ENCODE measurements at places on chromosomes 1 and 21.

DNA sequence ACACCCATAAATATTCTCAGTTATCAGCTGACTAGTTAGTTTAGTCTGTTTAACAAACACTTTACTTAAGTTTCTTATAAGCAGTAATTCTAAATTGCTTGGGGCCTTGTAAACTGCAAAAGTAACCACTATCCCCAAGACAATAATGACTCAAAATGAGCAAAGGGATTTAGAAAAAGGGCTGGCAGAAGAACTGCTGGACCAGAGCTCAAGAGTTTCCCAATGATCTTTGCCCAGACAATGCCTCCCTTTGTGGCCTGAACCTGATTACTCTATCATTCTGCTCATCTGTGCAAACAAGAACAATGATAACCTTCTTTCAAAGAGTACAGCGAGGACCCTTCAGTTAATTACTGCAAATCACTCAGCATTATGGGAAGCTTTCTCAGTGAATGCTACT, 123.5 kb downstream of the TIAM1 start:
- DNase-seq: no peak

DNA sequence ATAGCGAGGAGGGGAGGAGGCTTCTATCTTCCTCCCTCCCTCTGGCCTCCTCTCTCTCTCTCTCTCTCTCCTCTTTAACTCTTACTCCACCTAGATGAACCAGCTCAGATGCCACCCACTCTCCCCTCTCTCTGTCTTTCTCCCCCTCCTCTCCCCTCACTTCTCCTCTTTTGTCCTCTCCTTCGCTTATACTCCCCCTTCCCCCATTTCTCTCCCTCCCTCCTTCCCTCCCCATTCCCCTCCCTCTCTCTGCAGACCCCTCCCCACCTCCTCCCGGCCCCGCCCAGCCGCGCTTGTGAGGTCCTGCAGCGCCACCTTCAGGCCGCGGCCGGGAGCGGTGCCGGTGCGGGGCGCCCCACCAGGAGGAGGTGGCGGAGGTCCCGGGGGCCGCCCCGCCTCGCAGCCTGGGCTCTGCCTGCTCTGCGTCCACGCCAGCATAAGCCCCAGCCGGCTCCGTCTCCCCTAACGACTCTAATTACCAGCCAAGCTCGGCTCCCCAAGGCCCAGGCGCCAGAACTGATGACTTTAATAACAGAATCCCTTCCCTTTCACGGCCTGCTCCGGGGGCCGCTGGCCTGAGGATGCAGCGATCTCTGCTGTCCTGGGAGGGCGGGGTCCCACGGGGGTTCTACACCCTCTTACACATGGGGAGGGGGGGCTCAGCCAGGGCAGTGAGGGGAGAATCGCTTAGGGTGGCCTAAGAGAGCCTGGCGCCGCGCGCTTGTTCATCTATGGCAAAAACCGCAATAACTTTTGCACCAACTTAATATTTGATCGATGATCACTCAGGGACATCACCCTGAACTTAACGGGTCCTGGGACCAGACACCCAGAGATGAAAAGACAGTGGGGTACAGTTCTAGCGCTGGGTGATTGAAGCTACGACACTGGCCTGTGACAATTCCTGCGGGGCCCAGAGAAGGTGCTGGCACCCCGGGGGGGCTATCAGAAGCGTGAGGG, 637.3 kb downstream of the MATN1 start:
- DNase-seq: no peak

GRCh38 chr1:237016626-237017025, 12.4 kb upstream of the MT1HL1 start:
- DNase-seq: no peak

DNA sequence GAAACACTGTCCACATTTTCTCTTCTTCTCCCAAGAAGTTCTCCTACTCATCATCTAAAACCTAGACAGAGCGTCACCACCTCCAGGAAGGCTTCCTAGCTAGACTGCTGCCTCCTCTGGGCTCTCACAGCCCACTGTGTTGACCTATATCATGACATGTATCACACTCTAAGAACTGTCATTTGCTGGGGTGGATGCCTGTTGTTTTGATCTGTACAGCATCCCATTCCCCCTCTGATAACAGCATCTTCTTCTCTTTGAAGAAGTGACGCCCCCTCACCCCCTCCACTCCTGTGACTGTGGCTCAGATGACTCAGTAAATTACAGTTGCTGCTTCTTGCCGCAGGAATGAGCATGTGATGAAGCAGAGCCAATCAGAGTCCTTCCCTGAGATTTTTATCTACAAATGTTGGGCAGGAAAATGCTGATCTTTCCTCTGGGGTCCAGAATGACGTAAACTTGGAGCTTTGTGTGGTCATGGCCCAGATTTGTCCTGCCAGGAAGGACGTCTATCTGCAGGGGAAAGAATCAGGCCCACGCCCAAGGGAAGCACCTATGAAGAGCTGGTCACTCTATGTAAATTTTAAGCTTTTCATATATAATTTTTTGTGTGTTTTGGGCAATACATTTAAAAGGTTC, 28.0 kb upstream of the FOXO6 start:
- no peak for DNase-seq

DNA sequence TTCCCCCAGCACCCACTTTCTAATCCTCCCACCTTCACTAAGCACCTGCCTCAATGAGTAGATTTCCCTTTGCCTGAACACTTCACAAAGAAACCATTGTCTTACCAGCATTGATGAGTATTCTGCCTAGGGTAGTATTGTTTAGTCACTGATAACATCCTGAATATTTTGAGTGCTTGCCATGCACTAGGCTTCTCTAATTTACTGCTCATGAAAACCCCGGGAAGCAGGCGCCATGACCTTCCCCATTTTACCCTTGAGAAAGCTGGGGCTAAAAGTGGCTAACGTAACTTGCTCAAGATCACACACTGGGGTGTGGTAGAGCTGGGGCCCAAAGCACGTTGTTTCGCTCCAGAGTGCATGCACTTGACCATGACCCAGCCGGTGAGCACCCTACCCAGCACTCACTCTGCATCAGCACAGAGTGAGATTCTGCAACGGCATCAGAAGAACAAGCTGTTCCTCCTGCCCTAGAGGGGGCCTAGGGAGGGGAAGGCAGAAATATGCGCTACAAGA, 10.6 kb upstream of the F3 start:
- no peak for DNase-seq

DNA sequence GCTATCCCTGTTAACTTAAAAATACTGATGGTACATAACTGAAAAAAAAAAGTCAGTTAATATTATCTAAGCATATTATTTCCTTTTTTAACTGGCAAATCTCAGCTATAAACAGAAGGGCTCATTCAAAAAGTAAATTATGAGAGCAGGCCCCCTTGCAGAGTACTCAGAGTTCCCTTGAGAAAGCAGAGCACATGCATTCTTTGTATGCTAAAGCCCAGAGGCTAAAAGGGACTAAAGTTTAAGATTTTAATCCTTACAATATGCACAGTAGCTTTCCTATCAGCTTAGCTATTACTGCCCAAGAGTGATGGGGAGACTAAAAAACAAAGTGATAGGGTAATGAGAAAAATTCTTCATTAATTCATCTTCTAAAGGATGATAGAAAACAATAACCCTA, 18.5 kb downstream of the SLC16A1 start:
- no peak for DNase-seq

DNA sequence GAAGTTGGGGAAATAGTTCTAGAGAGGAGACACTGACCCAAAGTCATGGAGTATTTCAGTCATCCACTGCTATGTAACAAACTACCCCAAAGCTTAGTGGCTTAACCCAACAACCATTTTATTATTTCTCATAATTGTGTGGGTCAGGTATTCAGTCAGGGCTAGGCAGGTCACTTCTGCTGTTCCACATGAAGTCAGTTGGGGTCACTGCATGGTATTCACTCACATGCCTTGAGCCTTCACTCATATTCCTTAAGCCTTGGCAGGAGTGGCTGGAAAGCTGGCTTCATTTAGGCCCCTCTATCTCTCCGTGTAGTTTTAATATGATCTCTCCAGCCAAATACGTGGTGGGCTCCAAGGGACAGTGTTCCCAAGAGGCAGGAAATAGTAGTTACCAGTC, 17.5 kb upstream of the RNF11 start:
- no peak for DNase-seq

- peak; percentile 26 for DNase-seq
These were observed 13.4 kb downstream of the RAP1GAP start for GRCh38 chr1:21655748-21656147.

GRCh38 chr1:54335011-54335754, 71.0 kb downstream of the SSBP3 start:
- DNase-seq: peak; percentile 77

- no peak for DNase-seq
These were observed 202.2 kb upstream of the MAP1LC3C start for GRCh38 chr1:242201090-242201489.

GRCh38 chr1:230858918-230859729, 9.2 kb downstream of the C1orf198 start:
- no peak for DNase-seq

DNA sequence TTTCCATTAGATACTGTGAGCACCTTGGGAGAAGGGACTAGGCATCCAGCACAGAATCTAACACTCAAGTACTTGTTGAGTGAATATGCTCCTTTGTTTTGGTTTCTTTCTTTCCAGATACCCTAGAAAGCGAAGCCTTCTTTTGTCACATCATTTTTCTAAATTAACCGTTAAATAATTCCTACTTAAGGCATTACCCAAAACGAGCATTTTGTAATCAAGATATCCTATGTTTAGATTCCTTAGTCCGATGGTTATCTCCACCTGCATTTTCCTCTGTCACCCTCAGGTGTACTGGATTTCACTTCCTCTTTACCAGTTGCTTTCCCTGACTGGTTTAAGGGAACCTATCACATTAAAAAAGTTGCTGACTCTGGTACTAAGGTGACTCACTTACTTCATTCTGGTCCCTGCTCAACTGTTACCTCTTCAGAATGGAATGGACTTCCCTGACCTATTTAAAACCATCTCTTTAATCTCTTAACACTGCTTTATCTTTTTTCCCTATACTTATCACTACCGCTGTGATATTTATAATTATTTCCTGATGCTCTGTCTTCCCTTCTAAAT, 3.2 kb downstream of the B3GALNT2 start:
- no peak for DNase-seq

- DNase-seq: peak; percentile 99
These were observed 18.8 kb downstream of the OPRD1 start for GRCh38 chr1:28830814-28831213.

GRCh38 chr1:111739925-111740765, 950 bp upstream of the INKA2 start:
- DNase-seq: peak; percentile 64

Data from NCI-H524 (cell line).